ENCODE measurements at places on chromosomes 3 and 15.

DNA sequence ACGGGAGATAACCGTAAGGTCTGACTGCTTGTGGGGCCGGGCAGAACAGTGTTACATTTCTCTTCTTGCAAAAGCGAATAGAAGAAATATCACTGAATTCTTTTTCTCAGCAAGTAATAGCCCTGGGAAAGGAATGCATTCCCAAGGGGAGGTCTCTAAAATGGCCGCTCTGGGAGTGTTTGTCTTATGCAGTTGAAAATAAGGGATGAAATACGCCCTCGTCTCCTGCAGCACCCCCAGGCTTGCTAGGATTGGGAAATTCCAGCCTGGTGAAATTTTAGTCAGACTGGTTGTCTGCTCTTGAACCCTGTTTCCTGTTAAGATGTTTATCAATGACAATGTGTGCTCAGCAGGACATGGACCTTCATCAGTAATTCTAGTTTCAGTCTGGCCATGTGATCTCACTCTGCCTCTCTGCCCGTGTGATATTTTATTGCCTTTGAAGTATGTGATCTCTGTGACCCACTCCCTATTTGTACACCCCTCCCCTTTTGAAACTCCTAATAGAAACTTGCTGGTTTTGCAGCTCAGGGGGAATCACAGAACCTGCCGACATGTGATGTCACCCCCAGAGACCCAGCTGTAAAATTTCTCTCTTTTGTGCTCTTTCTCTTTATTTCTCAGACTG is 715.6 kb downstream of the ROBO1 start:
- no peak for DNase-seq

GRCh38 chr15:42903388-42904324 is 16.9 kb downstream of the TTBK2 start:
- DNase-seq: no peak

DNA sequence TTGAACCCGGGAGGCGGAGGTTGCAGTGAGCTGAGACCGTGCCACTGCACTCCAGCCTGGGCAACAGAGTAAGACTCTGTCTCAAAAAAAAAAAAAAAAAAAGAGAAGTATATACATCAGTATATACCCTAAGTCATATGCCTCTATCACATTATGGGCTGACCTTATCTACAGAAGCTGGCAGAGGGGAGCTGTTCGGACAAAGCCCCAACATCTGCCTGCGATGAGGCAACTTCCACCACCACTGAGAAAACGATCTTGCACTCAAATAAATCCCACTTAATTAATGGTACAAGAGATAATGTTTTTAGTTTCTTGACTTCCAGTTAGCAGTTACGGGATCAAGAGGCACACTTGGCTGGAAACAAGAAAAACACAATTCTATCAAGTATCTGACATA is 2.2 kb downstream of the GLT8D1 start:
- DNase-seq: no peak

GRCh38 chr3:188058569-188059184 is 95.3 kb upstream of the LPP start:
- DNase-seq: no peak

GRCh38 chr15:36632226-36632625 is 52.8 kb downstream of the CDIN1 start:
- DNase-seq: no peak

DNA sequence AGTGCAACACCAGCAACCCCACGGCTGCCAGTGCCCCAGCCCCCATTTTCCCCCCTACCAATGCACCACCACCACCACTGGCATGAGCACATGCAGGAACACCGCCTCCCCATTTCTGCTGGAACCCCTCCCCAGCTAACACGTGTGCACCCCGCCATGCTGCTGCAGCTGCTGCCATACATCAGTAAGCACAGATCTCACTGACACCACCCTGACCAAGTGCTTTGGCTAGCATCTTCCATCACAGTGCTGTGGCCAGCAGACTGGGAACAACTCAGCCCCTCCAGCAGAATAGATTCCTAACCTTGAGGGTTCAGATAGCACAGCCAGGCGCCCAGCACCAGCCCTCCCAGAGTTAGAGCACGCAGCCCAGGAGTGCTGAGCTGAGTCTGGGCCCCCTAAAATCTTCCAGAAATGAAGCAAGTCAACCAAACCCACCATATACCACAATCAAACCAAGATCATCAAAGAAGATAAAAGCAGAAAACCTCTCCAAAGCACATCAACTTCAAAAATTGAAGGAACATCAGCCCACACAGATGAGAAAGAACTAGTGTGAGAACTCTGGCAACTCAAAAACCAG is 81.2 kb upstream of the CDV3 start:
- DNase-seq: no peak

DNA sequence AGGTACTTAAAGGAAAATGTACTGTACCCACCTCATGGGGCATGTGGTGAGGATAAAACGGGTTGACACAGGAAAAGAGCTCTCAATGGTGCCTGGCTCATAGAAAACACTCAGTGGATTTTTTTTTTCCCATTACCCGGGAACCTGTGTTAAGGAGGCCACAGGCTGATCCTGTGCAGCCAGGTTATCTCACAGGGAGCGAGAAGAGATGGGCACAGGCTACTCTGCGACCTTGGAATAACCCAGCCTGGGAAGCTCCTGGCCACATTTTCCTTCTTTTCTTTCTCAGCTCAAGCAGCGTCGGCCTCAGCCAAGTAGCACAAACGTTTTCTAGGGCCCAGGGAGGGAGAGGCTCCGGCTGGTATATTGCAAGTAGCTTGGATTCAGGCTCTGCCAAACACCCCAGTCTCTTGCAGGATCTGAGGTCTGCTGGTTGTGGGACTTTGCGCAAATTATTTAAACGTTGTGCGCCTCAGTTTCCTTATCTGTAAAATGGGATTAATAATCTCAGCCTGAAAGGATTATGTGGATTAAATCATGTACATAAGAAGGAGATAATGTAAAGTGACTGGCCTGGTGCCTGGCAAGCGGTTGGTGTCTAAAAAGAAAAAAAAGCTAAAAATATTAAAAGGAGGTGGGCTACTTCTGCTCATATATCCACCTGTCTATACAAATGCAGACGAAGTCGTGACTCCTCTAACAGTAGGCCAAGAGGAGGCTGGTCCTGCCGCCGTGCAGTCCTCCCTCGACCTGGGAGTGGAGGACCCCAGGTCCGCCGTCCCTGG is 2.2 kb downstream of the FURIN start:
- DNase-seq: peak; percentile 20

- no peak for DNase-seq
These were observed 87.2 kb upstream of the TNFAIP8L3 start for GRCh38 chr15:51181905-51182304.

DNA sequence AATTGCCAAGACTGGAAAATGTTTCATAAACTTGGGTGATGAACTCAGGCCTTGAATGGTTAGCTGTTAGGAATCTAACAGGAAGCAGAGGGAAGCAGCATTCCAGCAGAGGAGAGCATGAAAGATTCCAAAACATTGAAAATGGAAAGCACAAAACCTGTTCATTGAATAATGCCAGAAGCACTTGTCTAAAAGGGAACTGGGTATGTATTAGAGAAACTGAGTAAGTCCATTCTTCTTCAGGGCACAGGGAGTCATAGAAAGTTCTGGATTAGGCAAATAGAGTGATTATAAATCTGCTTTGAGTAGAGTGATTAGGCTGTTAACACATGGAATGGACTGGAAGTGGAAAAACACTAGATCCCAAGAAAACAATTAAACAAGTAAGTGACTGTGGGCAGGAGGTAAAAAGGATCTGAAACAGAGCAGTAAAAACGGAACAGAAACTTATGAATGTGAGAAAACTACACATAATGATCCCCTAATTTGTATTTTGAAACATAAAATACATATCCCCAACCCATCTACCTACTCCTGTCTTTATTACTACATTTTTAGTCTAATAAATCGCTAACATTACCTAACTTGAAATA is 343.4 kb downstream of the TBC1D5 start:
- DNase-seq: no peak

GRCh38 chr3:122766430-122766829 is 27.2 kb downstream of the HSPBAP1 start:
- DNase-seq: no peak

DNA sequence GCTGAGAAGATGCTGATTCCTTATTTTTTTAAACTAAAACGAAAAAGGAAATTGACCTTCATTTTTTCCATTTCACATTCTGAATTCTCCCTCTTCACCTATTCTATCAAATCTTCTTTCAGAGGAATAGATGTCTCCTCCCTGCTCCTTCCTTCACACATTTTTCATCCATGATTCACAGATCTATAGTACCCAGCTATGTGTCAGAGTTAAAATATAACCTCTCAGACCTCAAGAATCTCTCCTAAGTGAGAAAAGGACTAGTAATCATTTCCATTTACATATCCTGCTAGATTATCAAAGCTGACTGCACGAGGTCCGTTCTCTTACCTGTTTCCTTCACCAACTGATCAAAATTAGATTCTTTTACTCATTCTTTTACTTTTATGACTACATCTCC is 1297.6 kb upstream of the ALCAM start:
- DNase-seq: no peak

DNA sequence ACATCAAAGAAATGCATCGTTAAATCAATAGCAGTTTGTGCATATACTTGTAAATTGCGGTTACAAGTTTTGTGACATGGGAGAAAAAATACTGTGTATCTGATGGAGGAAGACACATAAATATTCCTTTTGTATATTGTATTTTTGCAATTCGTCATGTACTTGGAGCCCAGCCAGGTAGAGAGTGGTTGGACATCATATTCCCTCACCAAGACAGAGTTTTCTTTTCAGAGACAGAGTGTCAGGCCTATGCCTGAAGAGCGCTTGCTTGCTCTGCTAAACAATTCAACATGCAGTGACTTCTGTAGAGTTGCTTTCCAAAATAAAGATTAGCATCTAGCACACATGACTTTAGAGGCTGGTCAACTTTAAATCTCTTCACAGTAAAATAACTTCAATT is 24.8 kb upstream of the MEIS2 start:
- peak; percentile 52 for DNase-seq

- DNase-seq: no peak
These were observed 3.3 kb downstream of the RHOV start for GRCh38 chr15:40870716-40871115.

DNA sequence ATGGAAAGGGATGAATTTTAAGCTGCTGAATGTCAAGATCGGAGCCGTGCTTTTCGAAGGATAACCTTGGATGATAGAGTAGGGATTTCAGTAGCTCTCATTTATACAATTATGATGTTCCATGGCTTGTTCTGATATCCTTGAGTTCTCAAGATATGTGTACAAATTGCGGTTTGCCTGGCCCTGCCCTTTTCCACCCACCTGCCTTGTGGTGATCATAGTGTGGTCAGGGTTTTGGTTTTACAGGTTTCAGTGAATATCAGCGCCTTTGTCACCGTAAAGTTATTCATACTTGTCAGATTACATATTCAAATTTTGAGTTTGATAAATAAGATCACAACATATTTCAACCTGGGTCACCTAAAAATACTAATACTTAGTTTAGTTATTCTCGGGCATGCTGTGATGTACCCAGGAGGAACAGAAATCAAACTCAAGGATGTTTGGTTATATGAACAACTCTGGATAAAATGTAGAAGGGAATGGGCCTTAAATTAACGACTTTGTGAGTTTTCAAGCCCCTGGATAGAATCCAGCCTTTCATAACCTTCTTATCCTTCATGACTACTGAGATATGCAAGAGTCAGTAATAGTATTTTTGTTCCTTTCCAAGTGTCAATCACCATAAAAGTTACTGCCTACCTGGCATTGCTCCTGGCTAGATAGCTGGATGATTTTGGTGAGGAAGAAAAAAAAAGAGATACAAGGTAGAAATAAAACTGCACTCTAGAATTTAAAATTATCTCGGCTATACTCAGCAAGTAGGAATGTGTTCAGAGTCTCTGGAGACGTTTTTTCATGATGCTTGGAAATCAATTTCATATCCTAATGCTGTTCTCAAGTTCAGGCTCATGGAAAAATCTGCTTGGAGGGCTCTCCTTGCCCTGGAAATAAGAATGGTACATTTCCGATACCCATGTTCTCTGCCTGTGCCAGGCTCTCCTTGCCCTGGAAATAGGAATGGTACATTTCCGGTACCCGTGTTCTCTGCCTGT is 209.2 kb upstream of the TPRG1 start:
- no peak for DNase-seq

DNA sequence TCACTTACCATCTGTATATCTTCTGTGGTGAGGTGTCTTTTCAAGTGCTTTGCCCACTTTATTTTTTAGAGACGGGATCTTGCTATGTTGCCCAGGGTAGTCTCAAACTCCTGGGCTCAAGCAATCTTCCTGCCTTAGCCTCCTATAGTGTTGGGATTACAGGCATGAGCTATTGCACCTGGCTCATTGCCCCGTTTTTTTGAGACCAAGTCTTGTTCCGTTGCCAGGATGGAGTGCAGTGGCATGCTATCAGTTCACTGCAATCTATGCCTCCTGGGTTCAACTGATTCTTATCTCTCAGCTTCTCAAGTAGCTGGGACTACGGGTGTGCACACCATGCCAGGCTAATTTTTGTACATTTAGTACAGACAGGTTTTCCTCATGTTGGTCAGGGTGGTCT is 52.5 kb upstream of the TTBK2 start:
- DNase-seq: no peak

GRCh38 chr3:142279965-142280590 is 54.7 kb upstream of the GK5 start:
- peak; percentile 87 for DNase-seq

GRCh38 chr15:88674661-88675060 is 35.8 kb downstream of the ISG20 start:
- DNase-seq: no peak

GRCh38 chr15:42955518-42955917 is 34.9 kb upstream of the TTBK2 start:
- DNase-seq: peak; percentile 64
